ENCODE measurements at places on chromosomes 3 and 15.

DNA sequence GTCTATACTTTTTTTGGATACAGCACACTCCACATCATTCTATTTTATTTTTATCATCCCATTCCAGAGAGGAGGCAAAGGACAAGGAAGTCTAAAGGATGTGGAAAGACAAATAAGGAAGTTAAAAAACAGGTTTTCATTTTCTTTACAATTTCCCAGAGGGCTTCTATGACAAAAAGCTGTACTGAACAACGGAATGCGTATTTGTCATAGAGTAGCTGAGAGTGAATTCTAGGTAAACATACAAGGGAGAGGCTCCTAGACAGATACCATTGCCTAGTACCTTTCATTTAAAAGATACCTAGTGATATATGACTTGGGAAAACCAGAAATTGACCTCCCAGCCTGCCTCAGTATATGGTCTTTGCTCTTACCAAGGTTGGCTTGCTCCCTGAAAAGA lies 341.7 kb downstream of the FHIT start:
- DNase-seq = no peak

- no peak for DNase-seq
These were observed 87.9 kb downstream of the STT3B start for GRCh38 chr3:31620656-31621055.

DNA sequence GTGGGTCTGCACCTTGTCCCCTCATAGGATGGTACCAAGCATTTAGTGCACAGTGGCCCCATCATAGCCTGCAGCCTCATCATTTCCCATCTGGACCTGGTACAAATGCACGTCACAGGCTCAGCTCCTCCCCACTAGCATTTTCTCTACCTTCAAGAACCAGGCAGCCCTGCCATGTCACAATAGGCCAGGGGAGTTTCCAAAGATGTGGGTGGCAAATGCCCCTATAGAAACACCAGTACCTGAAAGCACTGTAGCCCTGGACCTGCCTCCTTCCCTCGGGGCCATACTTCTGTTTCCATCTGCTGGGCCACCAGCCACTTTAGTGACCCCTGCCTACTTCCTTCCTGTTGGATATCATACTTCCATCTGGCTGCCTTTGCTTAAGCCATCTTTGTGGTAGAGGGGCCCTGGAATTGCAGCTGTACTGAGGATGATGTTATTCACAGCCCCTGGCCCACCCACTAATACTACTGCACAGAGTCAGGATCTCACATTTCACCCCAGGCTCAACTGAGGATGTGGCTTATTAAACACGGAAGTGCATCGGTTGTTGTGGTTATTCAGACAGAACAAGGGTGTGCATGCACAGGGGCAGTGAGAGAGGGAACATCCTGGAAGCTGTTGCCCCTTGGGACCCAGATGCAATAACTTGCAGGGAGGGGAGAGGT lies 3.8 kb downstream of the TCTA start:
- peak; percentile 52 for DNase-seq

DNA sequence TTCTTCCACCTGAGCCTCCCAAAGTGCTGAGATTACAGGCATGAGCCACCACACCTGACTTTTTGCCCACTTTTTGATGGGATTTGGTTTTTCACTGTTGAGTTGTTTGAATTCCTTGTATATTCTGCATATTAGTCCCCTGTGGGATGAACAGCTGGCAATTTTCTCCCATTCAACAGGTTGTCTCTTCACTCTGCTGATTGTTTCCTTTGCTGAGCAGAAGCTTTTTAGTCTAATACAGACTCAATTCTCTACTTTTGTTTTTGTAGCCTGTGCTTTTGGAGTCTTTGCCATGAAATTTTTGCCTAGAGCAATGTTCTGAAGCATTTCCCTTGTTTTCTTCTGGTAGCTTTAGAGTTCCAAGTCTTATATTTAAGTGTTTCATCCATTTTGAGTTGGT lies 62.7 kb upstream of the MFGE8 start:
- DNase-seq = no peak

- no peak for DNase-seq
These were observed 195.6 kb downstream of the ZNF621 start for GRCh38 chr3:40720341-40720740.

- DNase-seq = peak; percentile 56
These were observed 53.9 kb downstream of the C3orf38 start for GRCh38 chr3:88203642-88204055.

DNA sequence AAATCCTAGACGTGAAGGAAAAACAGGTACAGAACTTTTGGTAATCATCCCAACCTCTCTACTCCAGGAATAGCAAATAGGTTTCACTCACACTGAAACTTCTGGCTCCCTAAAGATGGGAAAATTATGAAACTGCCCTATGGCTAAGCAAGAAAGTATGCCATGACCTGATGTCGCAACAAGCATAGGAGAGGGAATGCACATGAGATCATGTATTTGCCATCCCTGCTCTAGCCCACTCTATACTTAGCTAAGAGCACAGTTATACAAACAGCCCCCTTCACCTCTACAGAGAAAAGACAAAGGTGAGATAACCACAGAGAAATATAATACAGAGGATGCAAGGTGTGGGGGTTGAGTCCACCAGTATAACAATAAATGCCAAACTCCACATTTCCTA lies 102.7 kb downstream of the TBC1D5 start:
- DNase-seq = no peak

DNA sequence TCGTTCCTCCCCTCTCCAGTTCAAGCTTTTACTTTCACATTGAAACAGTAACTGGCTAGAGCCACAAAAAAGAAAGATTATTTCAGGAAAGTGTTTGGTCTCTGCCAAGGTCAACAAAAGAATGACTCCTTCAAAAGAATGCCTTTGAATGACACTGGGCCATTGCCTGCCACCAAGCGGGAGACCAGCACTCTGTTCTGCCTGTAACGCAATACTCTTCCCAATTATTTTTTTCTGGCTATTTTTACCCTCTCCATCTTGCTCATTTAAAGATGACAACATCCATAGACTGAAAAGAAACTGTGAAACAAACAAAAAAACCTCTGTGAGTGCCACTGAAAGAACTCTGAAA lies 37.3 kb downstream of the EHHADH start:
- no peak for DNase-seq

DNA sequence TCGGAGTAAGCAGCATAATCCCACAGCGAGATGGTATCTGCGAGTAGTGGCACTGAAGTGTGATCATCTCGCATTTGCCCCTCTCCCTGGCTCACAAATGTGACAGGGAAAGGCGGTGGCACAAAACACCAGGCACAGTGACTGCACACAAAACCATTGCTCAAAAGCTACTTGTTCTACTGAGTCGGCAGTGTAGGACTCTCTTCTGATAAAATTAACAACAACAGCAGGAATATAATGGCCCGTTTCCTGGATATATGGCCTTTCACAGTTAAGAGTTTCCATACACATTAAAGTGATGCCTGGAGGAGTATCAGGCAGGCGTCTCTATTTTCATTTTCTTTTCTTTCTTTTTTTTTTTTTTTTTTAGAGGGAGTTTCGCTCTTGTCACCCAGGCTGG lies 69.0 kb downstream of the MYO1E start:
- no peak for DNase-seq

DNA sequence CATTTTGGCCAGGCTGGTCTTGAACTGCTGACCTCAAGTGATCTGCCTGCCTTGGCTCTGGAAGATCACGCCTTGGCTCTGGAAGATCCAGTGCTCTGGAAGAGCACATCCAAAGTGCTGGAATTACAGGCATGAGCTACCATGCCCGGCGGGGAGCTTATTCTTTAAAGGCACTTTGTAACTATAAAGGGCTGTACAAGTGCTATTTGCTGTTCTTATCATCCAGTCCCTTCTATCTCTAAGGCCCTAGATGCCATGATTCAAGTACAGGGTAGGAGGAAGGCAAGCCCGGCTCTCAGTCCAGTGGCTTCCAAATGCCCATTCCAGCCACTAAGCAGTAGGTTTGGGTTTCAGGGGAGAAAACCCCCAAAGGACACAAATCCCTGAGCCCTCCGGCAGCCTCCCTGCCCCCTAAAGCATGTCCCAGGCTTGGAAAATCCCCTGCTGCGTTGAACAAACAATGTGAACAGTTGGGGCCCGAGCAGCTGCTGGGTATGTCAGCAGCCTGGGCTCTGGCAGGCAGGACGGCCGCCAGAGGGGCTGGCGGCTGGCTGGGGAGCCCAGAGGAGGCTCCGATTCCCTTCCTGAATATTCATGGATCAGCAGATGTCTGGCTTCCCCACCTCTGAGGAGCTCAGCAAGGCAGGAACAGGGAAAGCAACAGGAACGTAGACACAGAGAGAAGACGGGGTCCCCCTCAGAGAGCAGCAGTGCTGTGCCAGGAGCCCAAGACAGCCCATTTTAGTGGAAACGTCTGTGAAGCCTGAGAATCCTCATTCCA lies 7.7 kb downstream of the IGDCC4 start:
- no peak for DNase-seq

GRCh38 chr15:45225506-45226273 lies 26.3 kb upstream of the SLC28A2 start:
- no peak for DNase-seq

DNA sequence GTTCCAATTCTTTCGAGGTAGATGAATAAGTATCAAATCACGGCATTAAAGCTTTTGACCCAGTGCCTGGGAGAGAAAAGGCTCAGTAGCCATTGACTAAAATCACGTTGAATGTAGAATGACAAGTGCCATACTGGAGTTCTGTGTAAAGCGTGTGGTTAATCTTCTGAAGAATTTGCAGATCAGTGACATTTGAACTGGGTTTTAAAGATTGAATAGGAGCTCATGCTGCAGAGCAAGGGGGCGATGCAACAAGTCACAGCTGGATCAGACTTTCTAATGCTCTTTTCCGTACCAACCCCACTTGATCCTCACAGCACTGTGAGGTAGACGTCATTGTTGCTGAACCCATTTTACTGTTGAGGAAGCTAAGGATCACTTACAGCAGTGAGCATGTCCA lies 49.5 kb upstream of the TPM1 start:
- DNase-seq = no peak
